Stimulated activated CD4-positive, alpha-beta T cell treated with anti-CD3 and anti-CD28 coated beads, Interleukin-4, amount 100 ng/mL, for 1 hour (primary cell): ENCODE measurements at places on chromosomes 3 and 15.

DNA sequence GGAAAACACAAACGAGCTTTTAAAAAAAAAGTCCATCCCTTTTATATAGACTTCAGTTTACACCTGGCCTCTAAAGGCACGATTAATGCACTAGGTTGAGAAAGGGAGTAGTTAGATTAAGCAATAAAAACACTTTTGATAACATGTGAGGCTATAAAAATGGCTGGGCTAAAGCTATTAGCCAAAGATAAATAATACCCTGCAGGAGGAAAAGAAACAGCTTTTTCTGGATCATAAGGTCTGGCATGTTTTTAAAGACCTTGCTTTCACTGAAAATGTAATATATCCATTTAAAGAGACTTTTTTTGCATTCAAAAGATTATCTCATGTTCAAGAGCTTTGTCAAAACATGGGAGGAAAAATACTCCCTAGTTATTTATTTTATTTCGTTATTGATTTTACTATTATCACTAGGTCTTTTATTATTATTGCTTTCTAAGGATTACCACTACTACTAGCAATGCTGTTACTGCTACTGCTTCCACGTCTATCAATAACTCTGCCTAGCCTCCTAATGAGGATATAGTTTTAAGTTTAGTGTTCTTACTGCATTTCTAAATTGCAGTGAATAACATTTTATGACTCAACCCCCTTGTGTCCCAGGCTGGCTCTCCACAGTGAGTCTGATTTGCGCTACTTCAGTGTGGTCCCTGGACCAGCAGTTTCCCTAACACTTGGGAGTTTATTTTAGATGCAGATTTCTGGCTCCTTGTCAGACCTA is 93.4 kb downstream of the THRB start:
- DNase-seq: no peak

DNA sequence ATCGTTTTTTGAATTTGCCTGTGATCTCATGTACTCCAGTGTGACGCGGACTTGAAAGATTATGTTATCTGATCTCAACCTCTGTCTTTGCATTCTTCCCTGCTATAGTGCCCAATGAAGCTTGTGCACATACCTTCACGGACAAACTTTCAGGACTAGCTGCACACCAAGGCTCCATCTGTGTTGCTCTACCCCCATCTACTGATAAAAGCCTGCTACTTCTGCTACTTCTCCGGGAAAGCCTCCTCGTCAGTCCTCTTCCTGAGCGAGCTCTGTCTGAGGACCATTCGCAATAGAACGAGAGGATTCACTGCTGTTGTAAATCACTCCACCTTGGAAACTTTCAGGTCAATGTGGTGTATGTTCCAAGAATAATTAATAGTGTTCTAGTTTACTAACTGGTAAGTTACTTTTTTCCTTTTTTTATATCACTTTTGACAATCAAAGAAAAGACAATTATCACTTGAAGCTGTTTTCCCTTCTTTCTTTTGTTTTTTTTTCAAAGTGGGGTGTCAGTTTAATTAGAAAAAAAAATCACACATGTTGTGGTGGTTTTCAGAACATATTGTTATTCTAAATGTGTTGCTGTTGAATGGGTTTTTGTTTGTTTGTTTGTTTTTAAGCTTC is 217.6 kb downstream of the ARRDC4 start:
- DNase-seq: peak; percentile 2

DNA sequence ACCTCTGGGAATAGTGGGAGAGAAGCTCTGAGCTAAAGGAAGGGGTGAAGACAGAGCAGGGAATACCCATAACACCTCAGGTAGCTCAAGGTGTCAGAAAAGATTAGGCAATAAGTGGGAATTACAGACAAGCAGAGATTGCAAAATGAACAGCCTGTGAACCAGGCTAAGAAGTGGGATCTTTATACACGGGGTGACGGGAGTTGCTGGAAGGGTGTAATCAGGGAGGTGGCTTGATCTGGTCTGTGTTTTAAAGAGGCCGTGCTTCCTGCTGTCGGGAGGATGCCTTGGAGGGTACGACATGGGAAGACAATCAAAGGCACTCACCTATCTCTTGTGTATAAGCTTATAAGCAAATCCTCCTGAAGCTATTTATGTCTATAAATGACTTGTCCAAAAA is 216.3 kb downstream of the CLSTN2 start:
- DNase-seq: no peak

DNA sequence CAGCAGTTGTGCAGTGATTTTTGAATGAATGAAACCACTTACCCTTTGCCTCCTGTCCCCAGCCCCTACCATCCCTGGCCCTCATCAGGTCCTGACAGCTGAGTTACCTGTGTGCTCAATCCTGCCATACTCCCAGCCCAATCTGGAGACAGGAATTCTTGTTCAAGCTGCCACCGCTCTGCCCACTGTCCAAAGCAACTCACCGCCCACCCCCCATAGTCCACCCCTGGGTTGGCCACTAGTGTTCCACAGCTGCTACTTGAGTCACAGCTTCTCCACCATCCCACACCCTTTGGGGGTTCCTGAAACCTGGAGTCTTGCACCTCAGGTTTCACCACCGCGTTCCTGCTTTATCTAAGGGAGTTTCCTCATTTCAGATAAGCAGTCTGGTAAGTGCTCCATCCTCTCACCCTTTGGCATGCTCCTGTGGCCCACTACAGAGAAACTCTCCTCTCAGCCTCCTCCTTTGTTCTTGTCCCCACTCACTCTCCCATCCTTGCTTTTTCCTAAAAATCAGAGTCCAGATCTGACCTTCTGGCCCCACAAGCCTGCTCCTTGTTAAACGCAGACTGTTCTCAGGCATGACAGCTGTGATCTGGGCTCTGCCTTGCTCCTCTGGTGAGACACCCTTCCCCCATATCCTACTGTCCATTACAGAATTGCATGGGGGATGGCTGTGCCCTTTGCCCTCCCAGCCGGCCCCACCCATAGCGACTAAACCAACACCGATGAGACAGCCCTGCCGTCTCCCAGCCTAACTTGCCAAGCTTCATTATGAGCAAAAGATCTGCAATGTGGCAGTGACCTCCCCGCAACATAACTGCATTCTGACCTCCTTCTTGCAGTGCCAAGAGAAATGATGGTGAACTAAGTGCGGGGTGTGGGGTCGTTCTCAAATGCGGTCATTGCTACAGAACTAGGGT is 50.0 kb downstream of the CYP19A1 start:
- no peak for DNase-seq

DNA sequence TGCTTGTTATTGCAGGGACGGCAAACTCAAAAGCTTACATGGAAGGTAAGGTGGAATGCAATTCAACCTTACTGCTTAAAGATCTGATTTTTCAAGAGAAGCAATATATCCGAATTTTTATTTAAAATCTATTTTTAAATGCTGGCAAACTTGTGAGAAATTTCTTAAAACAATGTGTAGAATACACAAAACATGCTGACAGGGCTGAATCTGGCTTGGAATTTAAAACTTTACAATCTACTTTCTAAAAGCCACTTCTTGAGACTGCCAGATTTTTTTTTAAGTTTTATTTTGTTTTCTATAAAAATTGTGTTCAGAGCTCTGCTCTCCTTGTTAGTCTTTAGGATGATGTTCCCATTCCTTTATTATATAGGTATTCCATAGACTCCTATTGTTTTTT is 146.7 kb downstream of the ADAM10 start:
- no peak for DNase-seq

- DNase-seq: no peak
Observed at GRCh38 chr3:168249205-168249549, 153.5 kb upstream of the GOLIM4 start.

DNA sequence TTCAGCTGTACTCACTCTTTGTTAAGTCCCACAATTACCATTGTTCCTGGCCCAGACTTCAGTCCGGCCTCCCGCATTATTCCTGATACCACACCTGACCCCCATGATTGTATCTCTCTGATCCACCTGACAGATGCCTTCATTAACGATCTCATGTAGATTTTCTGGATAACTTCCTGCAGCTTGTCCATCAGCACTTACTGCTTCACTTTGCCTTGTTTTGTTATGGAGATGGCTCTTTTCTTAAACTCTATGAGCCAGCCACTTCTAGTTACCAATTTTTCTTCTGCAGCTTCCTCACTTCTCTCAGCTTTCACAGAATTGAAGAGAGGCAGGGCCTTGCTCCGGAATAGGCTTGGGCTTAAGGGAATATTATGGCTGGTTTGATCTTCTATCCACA is 1044.2 kb downstream of the PLOD2 start:
- no peak for DNase-seq

DNA sequence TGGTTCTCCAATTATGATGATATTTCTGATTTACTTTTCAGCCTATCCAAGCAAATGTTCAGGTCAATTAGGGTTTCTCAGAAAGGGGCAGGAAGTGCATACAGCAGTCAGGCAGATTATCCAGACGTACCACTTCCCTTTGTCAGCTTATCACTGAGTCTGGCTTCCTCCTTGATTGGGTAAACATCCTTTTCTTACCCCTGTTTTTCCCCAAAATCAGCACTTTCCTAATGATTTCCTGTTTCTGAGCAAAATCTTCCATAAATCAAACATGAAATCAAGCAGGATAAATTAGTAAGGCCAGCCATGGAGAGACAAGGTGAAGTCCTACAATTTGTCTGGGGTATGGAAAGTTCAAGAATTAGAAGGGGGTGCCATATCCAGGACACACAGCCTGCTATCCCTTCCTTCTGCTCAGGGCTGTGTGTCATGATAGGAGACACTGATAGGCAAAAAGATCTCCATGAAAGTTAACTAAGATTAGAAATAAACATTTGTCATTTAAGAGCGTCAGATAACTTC is 29.0 kb downstream of the ADIPOQ start:
- no peak for DNase-seq

DNA sequence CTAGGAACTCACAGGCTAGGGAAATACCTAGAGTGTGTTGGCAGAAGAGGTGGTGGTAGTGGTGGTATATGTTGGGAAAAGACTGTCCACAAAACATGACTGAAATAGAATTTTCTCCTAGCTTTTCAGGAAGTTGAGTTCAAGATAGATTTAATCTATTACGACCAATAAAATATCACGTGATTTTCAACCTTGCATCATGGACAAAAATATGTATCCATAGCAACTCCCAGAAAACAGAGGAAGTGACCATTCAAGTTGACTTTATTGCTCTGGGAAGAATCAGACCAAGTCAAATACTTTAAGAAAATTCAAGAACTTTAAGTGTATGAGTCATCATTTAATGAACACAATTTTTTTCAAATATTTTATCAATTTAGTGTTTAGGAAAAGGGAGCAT is 347.0 kb upstream of the ZNF385D start:
- no peak for DNase-seq
